ENCODE measurements at places on chromosomes 11 and 22.

DNA sequence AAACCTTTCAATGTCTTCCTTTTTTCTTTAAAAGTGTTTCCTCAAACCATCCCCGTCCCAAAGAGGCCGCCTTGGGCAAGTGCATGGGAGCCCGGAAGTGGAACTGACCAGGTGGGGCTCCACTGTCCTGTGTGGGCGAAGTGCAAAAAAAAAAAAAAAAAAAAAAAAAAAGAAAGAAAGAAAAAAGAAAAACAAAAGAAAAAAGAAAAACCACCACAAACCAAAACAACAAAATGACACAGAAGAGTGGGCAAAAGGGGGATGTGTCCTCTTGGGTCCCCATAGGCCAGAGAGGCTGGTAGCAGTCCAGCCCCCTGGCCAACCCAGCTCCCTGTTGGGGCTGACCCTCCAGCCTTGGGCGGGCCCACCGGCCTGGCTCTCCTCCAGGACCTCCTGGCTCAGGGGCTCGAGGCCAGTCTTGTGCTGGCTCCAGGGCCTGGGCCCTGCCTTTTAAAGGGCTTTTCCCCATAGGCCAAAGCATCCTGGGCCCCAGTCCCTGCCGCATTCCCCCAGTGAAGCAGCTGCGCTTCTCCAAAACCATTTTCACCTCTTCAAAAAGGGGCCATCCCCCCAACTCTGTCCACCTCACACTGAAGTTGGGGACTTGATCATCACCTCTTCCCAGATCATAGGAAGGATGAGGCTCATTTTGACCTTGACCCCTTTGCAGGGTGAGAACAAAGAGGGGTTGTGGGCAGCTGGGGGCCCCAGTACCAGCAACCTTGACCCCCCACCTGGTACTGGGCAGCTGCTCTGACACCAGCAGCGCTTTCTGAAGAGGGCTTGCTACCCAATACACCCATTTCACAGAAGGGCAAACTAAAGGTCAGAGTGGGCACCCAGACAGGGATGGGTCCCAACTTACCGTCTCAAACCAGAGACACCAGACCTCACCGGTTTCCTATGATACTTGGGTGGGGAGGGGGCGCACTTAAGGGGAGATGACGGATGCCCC is 9.4 kb downstream of the CBX6 start:
- DNase-seq, result no peak

DNA sequence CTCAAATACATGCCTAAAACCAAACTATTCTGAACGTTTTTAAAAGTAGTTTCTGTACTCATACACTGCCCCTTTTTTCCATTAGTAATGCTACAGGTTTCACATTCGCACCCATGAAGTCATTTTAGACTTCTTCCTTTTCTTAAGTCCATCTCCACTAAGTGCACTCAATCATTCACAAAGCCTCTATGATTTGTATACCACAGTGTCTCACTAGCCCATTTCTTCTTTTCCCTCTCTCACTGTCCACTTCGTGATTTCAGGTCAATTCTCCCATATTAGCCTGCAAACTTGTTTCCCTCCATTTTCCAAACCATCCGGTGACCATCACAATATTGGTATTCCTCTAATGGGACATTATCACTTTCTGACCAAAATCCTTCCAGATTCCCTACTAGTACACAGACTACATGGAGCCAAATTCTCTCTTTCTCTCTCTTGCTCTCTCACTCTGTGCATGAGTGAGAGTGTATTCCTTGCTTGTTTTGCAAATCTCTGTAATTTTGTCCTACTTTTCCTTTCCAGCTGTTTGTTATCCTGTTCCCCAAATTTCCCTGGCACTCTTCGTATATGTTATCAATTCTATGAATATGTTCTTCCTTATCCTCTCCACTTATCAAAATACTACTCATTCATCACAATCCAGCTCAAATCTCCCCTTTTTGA is 3.4 kb upstream of the ZC3H12C start:
- no peak for DNase-seq

DNA sequence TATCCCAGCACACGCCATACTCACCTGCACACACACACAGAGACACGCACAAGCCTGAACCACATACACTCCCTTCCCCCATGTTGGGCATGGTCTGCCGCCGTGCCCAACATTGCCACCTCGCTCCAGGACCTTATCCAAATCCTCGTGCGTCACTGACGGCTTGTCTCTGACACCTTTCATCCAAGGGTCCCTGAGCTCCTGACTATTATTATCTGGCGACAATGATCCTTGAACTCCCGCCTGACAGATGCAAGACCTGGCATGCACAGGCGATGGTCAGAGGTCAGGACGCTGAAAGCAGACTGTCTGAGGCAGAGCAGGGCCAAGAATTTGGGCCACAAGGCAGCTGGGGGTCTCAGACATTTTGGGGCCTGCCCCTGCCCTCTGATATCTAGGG is 4.2 kb downstream of the MB start:
- no peak for DNase-seq

DNA sequence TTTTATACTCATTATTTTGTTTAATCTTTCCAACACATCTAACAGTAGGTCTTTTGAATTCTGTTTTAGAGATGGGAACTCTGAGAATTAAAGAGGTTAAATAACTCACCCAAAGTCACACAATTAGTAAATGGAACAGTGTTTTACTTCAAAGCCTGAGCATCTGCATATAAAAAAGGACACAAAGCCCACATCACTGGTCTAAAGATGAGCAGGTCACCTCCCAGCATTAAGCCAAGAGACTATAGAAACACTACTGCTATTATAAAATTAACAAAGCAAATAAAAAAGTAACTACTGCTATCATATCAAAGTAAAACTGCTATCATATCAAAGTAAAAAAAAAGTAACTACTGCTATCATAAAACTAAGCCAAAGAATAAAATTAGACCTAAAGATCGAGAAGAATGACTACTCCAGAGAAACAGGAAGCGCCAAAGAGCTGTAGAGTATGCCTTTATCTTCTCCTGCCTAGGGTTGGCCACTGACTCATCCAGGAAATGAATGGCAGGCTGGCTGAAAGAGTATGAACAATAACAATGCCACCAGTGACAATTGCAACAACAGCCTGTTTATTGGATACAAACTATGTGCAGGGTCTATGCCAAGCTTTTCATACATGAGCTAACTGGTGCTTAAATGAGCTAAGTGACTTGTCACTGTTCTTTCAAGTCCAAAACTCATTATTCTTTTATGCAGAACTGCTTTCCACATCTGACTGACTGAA is 1153.0 kb upstream of the TENM4 start:
- DNase-seq, result no peak

- DNase-seq, result no peak
Observed at GRCh38 chr22:30564045-30564760, 10.3 kb downstream of the GAL3ST1 start.

GRCh38 chr11:103940551-103940950 is 95.9 kb upstream of the DDI1 start:
- no peak for DNase-seq

- no peak for DNase-seq
Observed at GRCh38 chr11:117823294-117823945, 1.1 kb downstream of the FXYD2 start.

DNA sequence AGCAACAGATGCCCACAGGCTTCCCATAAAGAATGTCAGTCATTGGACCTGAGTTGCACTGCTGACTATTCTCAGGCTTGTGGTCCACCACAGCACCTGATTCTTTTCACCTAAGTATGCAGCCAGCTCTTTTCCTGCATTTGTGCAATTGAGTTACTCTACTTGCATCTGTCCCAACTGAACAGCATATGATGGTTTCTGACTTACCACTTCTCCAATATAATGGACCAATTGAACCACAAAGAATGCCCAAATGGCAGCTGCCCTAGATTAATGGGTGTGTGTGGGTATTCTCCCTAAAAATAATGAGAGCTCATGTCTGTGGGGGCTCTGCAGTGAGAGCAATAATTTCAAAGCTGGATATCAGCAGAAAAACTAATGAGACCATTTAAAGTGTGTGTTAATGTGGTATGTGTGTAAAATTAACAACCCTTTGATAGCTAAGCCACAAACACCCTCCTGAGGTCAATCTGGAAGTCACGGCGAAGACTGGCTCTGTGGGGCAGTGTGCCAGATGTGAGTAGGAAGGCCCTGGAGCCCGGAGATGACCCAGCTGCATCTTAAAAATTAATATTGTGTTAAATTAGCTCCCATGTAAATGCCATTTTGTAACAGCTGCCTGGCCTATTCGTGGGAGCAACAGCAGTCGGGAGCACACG is 43.8 kb downstream of the SC5D start:
- DNase-seq, result no peak

GRCh38 chr22:49349181-49349835 is 478.4 kb downstream of the BRD1 start:
- DNase-seq, result no peak

DNA sequence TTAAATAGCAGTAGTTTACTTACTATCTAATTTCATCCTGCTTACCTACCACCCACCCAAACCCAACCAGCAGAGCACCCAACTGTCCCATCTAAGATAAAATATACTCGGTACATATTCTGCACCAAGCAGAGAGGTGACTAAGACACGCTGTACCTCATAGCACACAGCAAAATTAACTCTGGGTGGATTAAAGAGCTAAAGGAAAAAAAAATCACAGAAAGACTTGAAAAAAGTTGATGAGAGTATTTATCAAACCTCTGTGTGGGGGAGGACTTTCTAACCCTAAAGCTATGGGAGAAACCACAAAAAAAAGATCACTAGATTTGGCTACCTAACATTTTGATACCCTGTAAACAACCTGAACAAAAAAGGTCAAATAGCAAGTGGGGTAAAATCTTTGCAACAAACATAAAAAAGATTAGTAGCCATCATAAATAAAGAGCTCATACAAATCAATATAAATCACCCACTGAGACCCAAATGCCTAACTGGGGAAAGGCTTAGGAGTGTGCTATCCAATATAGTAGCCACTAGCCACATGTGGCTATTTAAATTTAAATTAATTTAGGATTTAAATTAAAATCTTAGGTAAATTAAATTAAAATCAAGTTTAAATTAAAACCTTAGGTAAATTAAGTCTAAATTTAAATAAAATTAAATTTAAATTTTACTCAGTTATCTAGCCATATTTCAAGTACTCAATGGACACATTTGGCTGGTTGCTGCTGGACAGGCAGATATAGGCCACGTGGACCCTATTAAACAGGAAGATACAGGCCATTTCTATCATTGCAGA is 25.6 kb upstream of the CD5 start:
- no peak for DNase-seq

DNA sequence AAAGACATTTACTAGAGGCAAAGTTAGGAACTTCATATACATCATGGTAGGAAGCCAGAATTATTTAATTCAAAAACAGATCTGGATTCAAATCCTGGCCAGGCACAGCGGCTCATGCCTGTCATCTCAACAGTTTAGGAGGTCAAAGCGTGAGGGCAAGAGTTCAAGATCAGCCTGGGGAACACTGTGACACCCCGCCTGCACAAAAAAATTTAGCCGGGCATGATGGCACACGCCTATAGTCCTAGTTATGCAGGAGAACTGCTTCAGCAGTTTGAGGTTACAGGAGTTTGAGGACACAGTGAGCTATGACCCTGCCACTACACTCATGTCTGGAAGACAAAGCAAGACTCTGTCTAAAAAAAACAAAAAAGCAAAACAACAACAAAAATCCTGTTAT is 8.9 kb downstream of the MRTFA start:
- DNase-seq, result no peak

GRCh38 chr11:97979741-97980140 is 1041.0 kb upstream of the CNTN5 start:
- no peak for DNase-seq

- DNase-seq, result no peak
Observed at GRCh38 chr11:96186806-96187205, 156.2 kb downstream of the MAML2 start.

GRCh38 chr11:34134765-34135164 is 29.3 kb downstream of the NAT10 start:
- DNase-seq, result no peak

GRCh38 chr11:128949791-128950454 is 7.3 kb upstream of the TP53AIP1 start:
- no peak for DNase-seq

DNA sequence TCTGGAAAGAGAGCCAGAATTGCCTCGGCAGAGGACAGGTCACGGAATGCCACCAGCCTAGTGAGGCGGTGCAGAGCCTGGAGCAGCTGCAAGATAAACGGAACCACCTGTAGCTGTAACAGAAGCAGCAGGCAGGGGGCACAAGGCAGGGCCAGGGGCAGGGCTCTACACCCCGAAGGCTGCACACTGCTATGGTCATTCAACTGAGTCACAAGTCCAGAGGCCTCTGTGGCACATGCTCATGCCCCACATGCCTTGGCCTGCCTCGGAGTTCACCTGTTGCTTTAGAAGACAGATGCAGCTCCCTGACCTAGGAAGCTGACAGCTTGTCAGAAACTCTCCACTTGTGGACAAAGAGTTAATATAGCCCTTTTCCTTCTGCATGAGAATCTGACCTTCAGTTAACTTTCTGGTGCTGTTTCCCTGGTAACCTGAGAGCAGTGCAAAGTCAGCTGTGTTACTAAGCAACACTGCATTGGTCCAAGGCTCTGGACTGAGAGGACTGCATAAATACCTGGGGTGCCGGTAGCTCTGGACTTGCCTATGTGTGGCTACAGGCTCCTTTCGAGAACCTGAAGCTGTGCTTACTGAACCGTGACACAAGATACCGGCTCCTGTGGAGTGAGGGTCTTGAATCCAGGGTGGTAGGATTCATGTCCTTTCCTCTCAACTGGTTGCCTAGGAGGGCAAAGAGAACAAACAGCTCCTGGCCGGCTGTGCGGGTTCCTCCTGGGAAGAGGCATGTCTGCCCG is 10.5 kb downstream of the COMMD9 start:
- DNase-seq, result no peak

- DNase-seq, result no peak
Observed at GRCh38 chr11:28077521-28077920, 30.4 kb downstream of the KIF18A start.

DNA sequence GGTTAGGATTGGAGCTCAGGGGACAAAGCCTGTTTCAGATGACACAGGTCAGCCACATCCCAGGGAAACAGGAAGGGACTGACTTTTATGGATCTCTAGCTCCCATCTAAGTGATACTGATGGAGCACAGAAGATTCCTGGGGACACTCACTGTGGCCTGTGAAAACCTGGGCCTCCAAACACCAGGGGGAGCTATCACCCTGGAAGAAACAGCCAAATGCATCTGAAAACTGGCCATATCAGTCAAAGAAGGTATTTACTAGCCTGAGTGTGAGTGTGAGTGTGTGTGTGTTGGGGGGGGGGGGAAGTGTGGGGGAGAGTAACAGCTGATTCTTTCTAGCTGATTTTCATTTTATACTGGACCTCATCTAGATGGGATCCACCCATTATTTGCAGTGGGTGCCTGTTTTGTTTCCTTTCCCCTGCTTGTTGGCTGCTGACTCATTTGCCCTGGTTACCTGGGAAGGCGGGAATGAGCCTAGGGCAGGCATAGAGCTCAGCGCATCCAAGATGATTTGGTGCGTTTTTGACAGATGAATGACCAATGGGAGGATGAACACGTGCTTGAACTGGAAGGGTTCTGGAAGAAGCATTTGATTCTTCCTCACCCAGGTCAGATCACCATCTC is 284.0 kb downstream of the KIRREL3 start:
- no peak for DNase-seq

GRCh38 chr11:75839851-75840250 is 24.8 kb downstream of the UVRAG start:
- no peak for DNase-seq

GRCh38 chr11:46333394-46333947 is 13.8 kb upstream of the DGKZ start:
- DNase-seq, result no peak

Data from hematopoietic multipotent progenitor cell (in vitro differentiated cells).